ENCODE measurements at places on chromosomes 5 and 9.

DNA sequence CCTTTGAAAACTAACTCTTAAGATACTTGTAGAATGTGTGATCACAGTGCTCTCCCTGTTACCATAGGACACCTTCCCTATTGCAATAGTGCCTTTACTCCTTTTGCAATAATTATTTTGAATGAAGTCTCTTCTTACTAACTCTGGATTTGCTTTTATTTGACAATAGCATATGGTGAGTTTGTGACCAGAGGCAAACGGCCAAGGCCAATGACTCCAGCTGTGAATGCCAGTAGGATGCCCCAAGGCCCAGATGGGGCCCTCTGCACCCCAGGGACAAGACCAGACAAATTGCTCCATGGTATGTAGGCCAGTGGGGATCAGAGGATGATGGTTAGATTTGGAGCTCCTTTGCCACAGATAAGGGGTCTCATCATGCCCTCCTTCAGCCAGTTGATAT, 116.9 kb downstream of the NPR3 start:
- no peak for DNase-seq

DNA sequence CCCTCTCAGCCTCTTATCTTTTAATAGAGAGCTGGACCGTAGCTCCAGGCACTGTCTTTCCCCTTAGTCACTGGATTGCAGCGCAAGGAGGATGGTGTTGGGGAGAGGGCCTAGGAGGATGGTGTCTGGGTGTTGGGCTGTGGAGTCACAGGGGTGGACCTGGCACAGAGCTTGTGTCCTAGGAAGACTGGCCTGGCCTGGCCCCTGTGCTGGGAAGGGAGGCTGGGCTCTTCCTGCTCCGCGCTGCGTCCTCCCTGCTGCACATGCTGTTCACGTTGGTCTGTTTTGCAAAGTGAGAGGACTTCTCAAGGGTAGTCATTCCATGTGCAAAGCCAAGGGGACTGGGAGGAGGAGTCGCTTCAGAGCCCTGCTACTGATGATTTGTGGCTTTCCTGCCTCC, 123.9 kb downstream of the EHMT1 start:
- DNase-seq: no peak

GRCh38 chr9:4661611-4662010, 483 bp upstream of the PLPP6 start:
- DNase-seq: no peak

- DNase-seq: no peak
Measured at GRCh38 chr5:96794757-96795156, 13.0 kb downstream of the ERAP1 start.

- no peak for DNase-seq
Measured at GRCh38 chr9:82606492-82607382, 456.2 kb downstream of the RASEF start.

DNA sequence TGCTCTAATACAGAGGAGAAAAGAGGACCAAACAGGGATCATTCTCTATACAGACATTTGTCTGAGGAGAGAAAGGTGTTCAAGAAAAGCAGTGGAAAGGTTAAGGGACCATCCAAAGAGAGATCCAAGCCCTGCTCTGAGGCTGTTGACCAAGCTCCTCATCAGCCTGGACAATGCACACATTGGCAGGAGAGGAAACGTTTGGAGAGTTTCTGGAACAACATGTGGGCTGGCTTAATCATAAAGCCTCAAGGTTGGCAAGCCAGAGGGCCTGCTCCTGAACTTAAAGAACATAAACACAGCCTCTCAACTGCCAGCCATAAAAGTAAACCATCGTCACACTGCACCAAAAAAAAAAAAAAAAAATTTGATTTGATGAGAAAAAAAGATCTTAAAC, 184.4 kb upstream of the SLC12A2 start:
- no peak for DNase-seq

DNA sequence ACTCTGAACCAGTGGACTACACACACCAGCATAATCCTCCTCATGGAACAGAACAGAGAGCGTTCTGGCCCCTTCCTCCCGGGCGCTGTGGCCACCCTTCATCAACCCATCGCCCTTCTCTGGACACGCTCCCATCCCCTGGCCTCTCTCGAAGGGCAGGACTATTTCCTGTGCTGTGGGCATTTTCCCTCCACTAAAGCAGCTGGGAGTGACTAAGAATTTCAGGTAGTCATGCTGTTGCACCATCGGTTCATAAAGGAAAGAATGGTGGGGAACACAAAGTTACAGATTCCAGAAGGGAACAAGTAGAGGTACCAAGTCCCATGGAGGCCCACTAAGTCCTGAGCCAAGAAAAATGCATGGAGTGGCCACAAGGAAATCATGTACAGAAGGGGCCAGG, 68.6 kb downstream of the EPB41L4B start:
- DNase-seq: no peak

GRCh38 chr5:133952729-133953567, 15.5 kb downstream of the C5orf15 start:
- no peak for DNase-seq

- no peak for DNase-seq
Measured at GRCh38 chr5:172525996-172526360, 71.7 kb upstream of the SH3PXD2B start.

DNA sequence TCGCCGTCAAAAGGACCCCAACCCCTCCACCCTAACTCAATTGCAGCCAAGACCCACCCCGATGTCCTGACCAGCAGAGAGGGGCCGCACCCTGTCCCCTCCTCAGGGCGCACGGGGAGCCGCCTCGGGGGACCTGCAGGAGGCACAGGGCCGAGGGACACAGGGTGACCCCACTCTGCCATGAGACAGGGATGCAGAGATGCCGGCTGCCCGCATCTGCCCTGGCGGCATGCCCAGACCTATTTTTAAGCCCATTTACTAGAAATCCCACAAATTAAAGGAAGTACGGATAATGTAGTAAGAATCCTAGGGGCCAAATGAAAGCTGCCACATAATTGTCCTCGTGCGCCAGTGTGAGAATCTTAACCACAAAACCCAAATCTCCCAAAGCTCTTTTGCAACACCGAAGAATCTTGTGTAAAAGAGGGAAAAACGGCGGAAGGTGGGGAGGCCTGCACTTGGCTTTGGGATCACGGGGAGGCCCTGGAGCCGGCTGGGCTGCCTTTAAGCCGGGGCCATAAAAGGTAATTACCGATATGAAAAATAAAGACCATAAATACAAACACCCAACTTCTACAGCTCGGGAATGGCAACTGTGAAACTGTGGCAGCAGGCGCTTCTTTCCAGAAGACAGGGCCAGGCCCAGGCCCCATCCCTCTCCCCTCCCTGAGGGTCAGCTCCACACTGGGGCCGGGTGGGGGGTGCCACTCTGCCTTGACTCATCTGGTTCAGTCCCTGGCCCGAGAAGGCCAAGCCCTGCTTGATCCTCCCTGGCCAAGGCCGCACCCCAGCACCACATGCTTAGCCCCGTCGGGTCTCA, 35.0 kb downstream of the NACC2 start:
- DNase-seq: no peak

DNA sequence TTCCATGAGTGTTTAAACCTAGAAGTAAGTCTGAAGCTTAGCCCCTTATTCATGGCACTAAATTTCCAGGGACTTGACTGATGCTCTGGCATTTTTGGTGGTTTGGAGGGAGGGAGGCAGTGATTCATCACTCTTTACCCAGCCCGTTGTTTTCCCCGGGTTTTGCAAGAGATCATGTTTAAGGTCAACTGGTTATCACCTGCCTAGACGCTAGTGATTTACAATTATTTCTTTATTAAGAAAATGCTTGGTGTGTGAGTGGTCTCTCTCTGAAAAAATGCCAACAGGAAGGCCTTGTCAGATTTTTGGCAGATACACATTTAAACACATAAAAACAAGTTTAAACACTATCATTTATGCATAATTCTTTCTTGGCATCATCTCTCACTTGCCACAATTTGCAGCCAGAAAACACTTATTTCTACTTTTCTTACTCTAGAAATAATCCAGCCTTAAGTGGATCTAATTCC, 737.9 kb upstream of the ZNF608 start:
- peak; percentile 65 for DNase-seq

DNA sequence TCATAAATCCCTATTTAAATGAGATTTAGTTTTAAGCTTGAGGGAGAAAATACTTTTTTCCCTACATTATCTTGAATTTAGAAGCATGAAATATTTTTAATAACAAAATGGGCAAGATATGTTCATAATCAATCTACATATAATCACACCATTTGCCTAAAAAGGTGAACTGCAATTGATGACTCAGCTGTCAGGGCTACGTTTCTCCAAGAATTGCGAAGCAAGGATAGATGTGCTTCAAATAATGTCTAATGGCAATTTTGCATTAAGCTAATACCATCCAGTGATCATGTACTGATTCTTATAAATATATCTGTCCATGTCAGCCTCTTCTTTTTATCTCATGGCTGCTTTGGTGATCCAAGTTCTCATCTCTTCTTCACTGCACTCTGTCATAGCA, 404.4 kb downstream of the MAN2A1 start:
- DNase-seq: no peak

GRCh38 chr5:168552146-168552545, 23.0 kb downstream of the FBLL1 start:
- DNase-seq: no peak

DNA sequence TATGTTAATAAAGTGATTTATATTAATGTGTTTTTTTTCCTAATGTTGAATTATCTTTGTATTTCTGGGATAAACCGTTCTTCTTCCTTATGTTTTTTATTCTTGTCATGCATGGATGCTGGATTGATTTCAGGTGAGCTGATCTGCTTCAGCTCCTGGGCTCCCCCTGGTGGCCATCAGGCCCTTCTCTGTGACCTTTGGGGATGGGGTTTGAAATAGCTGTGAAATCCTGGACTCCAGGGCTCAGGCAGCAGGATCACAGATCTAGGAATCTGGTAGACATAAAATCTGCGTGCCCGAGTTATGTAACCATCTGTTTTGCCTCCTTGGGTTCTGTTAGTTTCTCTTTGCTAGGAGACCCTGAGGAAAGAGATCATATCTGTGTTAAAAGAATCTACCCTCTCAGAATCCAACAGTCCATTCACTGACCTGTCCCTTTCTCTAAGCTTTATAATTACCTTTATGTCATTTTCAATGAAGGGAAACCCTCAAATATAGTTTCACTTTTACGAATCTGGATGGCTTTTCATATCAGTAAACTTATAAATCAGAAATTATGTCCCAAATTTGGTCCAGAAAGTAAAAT, 12.2 kb upstream of the OR13J1 start:
- DNase-seq: peak; percentile 82

GRCh38 chr9:136255896-136256890, 10.6 kb upstream of the QSOX2 start:
- peak; percentile 24 for DNase-seq

DNA sequence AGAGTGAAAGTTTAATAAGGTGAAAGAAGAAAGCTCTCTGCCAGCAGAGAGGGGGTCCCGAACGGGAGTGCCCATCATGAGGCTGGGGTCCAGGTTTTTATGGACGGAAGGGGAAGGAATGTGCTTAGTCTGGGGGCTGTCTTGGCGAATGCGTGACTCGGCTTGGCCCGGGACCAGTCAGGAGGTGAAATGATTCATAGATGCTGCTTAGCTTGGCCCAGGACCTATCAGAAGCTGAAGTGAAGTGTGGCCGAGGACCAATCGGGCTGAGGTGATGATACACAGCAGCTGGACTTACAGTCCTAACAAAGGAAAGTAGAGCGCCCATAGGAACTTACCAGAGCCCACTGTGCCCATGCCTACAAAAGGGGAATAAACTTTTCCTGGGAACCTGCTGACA, 3.9 kb upstream of the FKTN start:
- no peak for DNase-seq

DNA sequence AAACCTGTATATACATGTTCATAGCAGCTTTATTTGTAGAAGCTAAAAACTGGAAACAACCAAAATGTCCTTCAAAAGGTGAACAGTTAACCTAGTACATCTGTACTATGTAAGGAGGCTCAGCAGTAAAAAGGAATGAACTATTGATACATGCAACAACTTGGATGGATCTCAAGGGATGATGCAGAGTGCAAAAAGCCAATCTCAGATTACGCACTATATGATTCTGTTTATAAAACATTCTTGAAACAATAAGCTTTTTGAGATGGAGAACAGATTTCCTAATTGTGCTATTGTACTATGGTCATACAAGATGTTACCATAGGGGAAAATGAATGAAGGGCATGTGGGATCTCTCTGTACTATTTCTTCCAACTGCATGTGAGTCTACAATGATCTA, 88.9 kb downstream of the PAM start:
- no peak for DNase-seq

DNA sequence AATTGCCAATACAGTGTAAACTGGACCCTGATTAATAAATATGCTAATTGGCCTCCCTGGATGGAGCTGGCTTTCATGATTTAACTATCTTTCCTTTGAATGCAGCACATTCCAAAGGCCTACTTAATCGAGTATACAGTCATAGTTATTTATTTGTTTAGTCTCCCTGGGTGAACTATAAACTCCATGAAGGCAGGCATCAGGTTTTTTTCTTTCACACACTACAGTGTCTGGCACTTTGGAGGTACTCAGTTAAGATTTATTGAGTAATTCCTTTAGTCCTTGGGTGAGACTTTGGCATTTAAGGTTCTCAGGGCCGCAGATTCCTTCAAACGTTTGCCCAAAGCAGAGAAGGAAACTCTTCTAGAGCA, 20.5 kb downstream of the RUSC2 start:
- DNase-seq: no peak

DNA sequence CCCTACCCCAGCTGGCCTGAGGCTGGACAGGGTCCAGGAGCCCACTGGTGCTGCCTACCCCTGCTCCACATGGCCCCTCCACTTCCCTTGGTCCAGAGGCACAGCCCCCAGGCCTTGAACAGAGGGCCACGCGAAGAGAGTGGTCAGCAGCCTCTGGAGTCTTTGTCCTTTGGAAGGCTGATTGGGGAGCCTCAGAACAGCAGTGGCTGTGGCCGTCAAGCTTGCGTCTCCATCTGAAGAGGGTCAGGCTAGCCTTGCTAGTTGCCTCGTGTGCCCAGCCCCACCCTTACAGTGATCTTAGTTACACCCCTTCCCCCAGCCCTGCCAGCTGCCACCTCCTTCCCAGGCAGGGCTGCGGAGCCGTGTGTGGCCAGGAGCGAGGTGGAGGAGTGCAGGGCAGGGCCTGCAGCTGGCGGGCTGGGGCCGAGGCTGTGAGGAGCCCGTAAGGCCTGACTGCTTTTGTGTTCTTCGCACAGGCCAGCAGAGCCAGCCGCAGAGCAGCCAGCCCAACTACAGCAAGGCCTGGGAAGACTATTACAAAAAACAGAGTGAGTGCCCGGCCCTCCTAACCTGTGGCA, 30.1 kb upstream of the PRDM12 start:
- DNase-seq: no peak

DNA sequence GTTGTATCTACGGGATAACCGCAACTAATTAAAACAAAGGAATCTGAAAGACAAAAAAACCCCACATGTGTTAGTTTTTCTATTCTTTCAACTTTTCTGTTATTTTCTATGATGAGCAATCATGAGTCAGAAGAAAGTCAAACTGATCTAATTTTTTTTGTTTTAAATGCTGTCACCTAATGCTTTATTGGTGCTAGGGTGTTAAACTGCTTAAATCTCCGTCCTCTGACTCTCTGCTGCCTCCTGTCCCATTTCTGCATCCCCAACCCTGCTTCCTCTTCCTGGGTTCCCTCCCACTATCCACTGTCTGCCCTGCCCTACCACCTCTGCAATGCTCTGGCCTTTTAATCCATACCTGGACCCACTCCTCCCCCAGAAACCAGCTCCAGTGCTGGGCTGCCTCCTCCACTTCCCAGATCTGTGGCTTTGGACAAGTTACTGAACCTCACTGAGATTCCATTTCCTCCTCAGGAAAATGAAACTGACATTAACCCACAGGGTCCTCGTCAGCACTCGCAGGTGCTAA, 15.7 kb downstream of the PTPN3 start:
- no peak for DNase-seq

- DNase-seq: no peak
Measured at GRCh38 chr9:20593105-20593504, 29.2 kb downstream of the MLLT3 start.

- DNase-seq: peak; percentile 21
Measured at GRCh38 chr9:110744715-110745384, 76.3 kb downstream of the MUSK start.

All from kidney (tissue), 22 donors.